ENCODE measurements at places on chromosomes 3 and 15.

DNA sequence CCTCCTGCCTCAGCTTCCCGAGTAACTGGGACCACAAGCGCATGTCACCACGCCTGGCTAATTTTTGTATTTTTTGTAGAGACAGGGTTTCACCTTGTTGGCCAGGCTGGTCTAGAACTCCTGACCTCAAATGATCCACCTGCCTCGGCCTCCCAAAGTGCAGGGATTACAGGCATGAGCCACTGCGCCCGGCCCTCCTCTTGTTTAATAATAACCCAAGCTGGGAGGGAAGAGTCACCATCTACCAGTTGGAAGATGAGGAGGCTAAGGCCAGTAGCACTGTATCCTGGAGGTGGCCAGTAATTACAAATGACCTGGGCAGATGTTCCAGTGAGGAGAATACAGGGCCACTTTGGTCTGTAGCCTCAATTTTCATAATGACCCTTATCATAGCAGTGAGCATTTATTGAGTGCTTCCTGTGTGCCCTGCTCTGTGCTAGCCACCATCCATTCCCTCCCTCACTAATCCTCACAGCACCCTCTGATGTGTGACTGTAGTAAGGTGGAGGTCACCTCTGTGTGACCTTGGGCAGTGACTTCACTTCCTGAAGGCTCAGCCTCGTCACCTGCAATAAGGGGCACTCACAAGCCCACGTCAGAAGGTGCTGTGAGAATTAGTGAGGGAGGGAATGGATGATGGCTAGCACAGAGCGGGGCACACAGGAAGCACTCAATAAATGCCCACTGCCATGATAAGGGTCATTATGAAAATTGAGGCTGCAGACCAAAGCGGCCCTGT lies 64.2 kb downstream of the ABTB1 start:
- no peak for DNase-seq

GRCh38 chr15:83846847-83847246 lies 192.9 kb downstream of the ADAMTSL3 start:
- DNase-seq = no peak

- DNase-seq = no peak
Observed at GRCh38 chr3:105800320-105800719, 68.5 kb downstream of the CBLB start.

GRCh38 chr15:70091726-70092463 lies 5.8 kb downstream of the TLE3 start:
- DNase-seq = no peak

DNA sequence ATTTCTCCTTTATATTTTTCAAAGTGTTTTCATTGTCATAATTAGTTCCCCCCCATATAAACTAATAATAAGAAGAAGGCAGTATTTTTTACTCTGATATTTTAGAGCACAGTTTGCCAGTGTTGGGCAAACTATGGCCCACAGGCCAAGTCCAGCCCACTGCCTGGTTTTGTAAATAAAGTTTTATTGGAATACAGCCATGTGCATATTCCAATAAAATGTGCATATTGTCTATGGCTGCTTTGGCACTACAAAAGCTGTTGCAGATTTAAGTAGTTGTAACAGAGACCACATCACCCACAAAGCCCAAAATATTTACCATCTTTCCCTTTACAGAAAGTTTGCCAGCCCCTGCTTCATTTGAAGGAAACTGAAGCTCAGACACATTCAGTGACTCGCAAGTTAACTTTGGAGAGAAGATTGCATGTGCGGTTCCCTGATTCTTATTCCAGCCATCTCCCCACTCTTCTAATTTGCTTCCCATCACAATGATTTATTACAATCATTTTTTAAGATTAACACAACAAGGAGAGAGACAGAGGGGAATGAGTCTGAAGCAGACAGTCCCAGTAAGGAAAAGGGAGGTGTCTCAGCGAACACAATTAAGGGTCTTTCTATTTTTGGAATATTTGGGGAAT lies 48.9 kb downstream of the RFTN1 start:
- DNase-seq = no peak

DNA sequence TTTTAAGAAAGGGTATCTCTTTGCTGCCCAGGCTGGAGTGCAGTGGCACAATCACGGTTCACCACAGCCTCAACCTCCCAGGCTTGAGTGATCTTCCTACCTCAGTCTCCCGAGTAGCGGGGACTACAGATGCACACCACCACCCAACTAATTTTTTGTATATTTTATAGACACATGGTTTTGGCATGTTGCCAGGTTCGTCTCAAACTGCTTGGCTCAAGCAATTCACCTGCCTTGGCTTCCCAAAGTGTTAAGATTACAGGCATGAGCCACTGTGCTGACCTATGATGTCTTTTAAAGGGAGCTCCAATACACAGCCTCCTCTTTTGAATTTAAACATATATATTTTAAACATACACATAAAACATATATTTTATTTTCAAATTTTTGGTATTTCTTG lies 60.9 kb downstream of the SLC9C1 start:
- no peak for DNase-seq

DNA sequence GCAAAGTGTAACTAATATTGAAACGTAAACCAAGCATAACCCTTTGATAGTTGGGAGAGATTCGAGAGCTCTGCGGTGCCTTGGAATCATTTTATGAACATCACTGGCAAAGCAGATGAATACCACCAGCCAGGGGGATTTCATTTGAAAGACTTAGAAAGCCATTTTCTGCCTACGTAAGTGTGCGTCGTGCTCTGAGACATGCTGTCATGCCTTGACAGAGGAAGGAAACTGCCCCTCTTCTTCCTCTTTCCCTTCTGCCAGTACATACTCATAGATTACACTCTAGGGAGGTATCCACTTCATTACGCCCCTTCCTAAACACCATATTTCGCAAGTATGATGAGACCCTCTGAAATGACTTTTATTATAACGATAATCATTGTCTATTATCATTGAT lies 3.3 kb upstream of the MTHFS start:
- DNase-seq = no peak

DNA sequence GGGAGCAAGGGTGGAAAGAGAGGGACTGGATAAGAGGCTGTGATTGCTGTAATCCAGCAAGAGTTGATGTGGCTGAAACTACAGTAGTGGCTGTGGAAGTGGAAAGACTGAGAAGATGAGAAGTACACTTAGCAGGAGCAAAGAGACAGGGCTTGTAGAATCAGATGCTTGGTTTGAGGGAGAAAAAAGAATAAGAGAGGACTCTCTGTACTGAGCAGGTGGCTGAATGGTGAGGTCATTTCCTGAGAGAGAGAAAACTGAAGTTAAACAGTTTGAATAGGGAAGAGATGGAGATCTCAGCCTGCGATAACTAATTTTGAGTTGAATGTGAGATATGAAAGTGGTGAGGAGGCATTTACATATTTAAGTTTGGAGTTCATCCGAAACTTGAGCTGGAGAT lies 95.8 kb upstream of the SLC25A36 start:
- DNase-seq = no peak

DNA sequence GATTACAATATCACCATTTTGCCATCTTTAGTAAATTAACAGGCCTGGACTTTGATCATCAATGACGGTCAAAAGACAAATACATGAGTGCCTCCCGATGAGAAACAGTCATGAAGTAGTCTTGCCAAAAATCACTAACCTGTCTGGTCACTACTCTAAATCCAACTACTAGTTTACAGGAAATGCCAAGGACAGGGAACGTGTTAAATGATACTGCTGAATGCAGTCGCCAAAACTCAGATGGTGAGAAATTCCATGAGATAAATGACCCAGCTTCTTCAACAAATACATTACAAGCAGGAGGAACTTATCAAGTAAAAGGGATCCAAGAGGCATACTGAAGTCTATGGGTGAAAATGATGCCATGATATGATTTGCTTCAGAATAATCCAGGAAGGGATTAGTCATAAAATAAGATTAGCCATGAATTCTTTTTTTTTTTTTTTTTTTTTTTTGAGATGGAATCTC lies 35.8 kb upstream of the ATP13A3 start:
- no peak for DNase-seq

- DNase-seq = peak; percentile 50
Observed at GRCh38 chr3:113495035-113495434, 19.9 kb downstream of the SPICE1 start.

DNA sequence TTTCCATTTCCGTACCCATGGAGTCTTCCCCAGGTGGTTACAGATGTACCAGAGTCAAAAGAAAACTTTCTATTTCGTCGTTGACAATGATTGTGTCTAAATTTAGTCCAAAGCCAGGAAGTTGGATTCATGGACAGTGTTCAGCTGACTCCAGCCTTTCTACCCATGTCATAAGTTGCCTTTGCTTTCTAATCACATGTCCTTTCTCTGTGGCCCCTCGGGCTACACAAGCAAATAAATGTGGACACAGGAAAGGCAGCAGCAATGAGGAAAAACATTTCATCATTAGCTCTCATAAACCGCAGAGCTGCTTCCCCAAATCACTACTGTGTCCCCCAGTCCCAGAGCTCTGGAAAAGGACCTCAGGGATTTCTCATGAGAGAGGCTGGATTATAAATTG lies 82.0 kb downstream of the USF3 start:
- no peak for DNase-seq

DNA sequence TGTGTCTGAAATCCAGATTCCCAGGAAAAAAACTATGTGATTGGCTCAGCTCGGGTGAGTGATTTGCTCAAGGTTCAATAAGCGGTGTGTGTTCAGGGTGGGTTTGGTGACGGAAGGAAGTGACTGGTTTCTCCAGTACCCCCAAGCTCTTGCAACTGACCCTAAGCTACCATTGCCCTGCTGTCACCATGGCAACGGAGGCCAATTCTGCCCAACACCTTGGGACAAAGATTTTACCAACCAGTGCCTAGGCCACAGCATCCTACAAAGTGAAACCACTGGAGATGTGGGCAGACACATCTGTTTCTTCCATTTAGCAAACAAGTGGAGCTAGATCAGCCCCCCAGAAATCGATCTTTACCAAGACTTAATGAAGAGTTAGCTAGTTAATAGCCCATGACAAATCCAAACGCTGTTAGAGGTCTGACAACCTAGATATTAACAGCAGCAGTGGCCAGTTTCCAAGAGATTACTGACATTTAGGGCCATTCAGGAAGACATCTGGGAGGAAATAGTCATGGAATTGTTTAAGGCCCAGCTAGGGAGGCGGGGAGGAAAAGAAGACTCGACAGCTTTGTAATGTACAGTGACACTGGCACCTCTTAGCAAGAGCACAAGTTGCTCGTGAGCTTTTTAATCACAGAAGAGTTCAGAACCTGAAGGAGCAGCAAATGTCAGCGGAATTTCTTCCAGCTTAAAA lies 195.9 kb downstream of the SLCO3A1 start:
- no peak for DNase-seq

GRCh38 chr15:63185206-63185605 lies 4.2 kb upstream of the RAB8B start:
- no peak for DNase-seq

- DNase-seq = no peak
Observed at GRCh38 chr15:99997112-99997651, 263.9 kb upstream of the LYSMD4 start.

DNA sequence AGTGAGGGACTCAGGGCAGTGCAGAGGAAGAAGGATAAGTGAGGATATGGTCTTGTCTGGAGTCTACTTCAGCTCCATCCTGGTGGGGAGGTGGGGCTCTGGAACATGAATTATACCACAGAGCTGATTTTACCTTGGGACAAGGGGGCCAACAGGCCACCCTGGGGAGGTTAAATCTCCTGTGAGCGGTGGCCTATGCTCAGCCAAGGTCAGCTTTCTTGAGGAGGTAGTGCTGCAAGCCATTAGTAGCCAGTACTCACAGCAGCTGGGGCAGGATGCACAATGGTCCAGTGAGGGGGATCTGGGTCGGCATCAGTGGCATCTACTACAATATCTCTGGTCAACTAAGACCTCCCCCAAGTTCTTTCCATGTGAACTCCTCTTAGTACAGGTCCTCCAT lies 49.7 kb downstream of the XYLB start:
- no peak for DNase-seq

DNA sequence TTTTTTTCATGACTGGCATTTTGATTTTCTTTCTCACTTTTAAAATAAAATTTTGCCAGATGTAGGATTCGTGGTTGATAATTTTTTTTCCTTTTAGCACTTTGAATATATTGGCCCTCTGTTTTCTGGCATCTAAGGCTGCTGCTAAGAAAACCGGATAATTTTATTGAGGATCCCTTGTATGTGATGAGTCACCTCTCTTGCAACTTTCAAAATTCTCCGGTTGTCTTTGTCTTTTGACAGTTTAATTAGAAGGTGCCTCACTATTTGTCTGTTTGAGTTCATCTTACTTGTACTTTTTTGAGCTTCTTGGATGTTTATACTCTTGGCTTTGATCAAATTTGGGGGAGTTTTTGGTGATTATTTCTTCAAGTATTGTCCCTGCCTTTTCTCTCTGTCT lies 349.7 kb downstream of the LPP start:
- no peak for DNase-seq

- no peak for DNase-seq
Observed at GRCh38 chr3:56923526-56924224, 121.9 kb upstream of the ARHGEF3 start.

DNA sequence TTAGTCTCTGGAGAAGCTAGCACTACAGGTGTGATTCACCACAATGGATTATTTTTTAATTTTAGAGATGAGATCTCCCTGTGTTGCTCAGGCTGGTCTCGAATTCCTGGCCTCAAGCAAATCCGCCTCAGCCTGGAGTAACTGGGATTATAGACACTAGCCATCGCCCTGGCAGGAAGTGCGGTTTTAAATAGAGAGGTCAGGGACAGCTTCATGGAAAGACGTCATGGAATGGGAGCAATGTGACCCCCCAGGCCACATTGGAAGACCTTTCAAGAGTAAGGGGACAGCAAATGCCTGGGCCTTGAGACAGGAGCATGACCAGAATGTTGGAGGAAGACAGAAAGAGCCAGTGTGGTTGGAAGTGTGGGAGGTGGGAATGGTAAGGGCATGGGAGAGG lies 2.2 kb upstream of the ISG20 start:
- no peak for DNase-seq

DNA sequence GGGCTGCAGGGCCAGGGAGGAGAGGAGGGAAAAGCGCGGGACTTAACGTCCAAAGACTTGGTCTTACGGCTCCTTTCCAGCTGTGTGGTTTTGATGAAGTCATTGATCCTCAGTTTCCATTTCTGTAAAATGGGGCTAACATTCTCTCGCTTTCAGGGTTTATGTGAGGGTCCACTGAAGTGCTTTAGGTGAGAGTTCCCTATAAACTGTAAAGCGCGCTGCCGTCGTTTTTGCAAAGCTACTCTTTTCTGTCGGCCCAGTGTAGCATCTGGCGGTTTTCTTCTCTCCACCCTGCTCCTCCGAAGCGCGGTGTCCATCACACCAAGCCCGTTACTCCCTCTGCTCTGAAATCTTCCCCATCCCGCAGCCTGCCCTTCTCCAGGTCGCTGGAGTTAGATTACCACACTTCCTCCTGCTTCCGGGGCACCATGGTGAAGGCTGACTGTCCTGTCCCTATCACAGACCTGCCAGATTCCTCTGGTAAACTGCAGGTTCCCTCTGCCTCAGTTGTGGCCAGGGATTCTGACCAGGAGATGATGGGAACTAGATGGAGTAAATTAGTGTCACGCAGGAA lies 702 bp upstream of the DNAJC17 start:
- DNase-seq = no peak
